ENCODE measurements at places on chromosomes 13 and 19.

DNA sequence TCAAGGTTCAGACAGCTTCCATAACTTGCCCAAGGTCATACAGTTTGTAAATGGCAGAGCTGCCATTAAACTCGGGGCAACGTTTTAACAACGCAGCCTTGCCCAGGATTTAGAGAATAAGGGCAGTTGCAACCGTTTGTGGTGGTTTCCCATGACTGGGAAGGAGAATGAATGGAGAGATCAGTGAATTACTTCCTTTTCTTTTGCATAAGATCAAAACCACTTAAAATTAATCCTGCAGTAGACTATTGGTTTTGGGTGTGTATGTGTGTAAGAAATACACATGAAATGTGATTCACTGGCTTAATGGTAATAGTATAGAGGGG lies 179.1 kb upstream of the MIR17HG start:
- DNase-seq: no peak

GRCh38 chr19:19256072-19256969 lies 16.8 kb downstream of the TM6SF2 start:
- no peak for DNase-seq

DNA sequence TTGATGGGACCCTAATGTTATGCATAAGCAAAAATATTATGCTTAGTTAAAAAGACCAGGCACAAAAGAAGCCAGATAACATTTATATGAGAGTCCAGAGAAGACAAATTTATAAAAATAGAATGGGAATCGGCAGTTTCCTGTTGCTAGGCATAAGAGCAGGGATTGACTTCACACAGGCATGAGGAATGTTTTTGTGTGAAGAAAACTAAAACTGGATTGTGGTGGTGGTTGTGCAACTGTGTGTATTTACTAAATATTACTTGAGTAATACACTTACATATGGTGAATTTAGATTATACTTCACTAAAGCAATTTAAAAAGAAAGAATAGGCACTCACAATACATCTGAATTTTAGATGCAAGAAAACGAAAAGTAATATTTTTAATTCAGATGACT lies 108.3 kb downstream of the SLITRK1 start:
- DNase-seq: no peak

DNA sequence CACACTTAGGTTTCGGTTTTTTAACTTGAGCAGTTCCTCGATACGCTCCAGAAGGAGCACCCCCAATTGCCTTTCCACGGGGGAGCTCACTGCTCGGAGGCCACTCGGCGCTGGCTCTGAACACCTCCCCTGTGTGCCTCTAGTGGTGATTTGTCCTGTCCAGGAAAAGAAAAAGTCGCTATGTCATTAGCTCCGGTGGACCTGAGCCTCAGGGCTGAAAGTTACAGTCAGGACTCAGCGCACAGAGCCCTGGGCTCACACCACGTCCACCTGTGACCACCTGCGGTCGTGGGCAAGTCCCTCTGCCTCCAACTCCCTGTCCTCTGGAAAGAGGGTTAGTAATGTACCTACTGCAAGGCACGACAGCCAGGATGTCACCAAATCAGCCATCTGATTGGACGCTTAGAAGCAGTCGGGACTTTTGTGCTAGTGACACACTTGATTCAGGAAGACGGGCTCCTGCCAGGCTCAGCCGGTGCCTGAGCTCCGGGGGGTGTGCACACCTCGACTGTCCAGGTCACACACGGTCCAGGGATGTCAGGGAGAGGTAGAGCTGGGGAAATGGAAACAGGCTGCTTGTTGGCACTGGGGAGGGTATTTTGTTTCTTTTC lies 3.9 kb upstream of the TMPRSS9 start:
- no peak for DNase-seq

- DNase-seq: no peak
Measured at GRCh38 chr19:662207-662961, 630 bp downstream of the RNF126 start.

GRCh38 chr19:18440415-18440877 lies 2.5 kb upstream of the ISYNA1 start:
- no peak for DNase-seq

DNA sequence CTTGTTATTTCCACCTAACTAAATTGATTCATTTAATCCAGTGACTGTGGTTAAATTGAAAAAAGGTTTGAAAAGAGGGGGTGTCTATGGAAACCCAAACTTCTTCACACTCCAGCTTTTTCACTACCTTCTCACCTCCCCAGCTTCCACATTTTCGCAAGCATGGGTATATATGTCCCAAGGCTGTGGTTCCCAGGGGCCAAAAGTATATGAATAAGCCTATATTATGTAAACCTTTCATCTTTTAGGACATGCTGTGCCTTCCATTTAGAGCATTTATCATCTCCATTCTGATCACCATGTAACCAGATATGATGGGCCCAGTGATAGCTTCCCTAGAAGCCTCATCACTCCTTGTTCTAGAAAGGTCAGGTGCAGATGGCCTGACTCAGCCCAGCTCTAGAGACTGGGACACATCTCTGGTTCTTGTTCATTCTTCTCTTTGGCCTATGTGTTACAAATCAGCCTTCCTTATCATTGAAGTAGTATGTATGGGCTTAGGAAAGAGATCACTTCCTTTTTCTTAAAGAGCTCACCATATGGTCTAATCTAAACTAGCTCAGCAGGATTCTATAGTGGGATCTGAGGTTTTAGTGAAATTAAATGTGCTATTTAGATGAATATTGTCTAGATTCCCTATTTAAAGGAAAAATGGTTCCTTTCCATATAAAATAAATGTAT lies 19.5 kb upstream of the ARL11 start:
- DNase-seq: no peak

DNA sequence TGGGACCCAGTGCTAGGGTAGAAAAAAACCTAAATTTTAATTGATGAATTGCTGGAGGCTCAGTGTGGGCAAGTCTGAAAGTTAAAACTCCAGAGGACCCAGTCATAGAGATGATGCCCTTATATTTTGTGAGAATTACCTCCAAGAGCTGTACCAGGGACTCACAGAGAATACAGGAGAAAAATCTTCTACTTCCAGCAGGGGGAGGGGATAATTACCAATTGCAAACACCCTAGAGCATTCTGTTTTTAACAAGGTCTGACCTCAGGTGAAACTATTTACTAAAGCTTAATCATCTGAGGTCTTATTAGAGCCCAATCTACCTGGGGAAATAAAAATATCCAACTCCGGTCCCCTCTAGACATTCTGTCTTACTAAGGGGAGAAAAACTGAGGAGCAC lies 994.7 kb upstream of the MIR17HG start:
- no peak for DNase-seq

DNA sequence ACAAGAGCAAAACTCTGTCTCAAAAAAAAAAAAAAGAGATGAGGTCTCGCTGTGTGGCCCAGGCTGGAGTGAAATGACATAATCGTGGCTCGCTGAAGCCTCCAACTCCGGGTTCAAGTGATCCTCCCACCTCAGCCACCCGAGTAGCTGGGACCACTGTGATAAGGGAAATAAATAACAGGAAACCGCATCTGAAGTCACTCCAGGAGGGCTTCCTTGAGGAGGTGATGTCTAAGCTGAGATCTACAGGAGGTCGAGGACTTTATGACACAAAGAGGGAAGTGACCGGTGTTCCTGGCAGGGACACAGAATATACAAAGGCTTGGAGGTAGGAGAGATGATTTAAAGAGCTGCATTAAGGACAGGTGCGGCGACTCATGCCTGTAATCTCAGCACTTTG lies 8.9 kb upstream of the NR2F6 start:
- no peak for DNase-seq

GRCh38 chr13:50527188-50527587 lies 316.3 kb downstream of the DLEU7 start:
- DNase-seq: no peak

- no peak for DNase-seq
Measured at GRCh38 chr19:1144741-1145140, 29.3 kb downstream of the SBNO2 start.

GRCh38 chr19:46975925-46976782 lies 43.5 kb upstream of the NPAS1 start:
- no peak for DNase-seq

DNA sequence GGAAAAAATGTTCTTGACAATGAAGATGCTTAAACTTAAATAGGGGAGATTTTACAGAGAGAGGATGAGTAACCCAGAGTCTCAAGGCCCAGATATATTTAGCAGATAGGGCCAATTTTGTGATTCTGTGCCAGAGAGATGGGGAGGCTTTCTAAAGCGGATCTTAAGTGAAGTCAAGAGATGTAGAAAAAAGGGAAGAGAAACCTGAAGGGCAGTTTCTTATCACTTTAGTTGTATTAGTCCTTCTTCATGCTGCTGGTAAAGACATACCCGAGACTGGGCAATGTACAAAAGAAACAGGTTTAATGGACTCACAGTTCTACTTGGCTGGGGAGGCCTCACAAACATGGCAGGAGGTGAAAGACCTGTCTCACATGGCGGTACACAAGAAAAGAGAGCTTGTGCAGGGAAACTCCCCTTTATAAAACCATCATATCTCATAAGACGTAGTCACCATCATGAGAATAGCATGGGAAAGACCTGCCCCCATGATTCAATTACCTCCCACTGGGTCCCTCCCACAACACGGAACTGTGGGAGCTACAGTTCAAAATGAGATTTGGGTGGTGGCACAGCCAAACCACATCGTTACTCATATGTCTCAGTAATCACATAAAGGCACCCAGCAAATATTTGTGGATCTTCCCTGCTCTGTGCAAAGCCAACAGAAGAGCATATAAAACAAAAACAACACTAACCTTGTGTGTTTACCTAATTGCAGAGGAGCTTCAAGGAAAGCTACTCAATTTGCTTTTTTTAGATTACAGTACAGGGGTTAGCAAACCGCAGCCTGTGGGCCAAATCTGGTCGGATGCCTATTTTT lies 102.6 kb upstream of the MYCBP2 start:
- DNase-seq: no peak

DNA sequence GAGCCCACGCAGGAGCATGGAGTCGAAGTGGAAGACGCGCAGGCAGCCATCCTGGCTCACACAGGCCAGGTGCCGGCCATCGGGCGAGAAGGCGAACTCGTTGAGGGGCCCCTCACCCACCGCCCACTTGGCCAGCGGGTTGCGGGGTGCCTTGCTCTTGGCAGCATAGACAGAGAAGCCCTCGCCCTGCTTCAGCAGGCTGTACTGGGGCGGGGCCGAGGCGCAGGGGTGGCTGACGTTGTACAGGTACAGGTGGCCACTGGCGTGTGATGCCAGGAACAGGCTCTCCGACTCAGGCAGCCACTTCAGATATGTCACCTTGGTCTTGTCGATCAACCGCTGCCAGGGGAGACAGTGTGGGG lies 4.2 kb upstream of the DMPK start:
- no peak for DNase-seq

- peak; percentile 37 for DNase-seq
Measured at GRCh38 chr13:49669735-49670309, 21.5 kb downstream of the EBPL start.

DNA sequence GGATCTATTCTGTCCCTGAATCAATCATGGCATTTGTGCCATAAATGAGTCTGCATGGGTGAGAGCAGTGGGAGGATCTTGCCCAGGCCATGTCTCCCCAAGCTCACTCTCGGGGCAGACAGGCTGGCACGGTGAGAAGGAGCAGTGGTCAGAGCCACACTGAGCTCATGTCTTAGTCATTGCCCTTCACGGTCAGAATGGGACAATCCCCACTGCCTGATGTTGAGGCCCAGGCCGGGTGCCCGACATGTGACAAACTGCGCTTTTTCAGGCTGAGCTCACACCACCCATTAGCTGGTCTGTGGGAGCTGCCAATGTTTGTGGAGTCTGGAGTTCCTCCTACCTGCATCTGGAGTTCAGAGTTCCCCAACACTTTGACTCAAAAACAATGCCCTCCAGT lies 481.9 kb downstream of the COG6 start:
- DNase-seq: no peak

GRCh38 chr13:24274452-24275021 lies 34.8 kb upstream of the C1QTNF9 start:
- no peak for DNase-seq

GRCh38 chr13:20495087-20496023 lies 30.3 kb downstream of the CRYL1 start:
- peak; percentile 39 for DNase-seq

DNA sequence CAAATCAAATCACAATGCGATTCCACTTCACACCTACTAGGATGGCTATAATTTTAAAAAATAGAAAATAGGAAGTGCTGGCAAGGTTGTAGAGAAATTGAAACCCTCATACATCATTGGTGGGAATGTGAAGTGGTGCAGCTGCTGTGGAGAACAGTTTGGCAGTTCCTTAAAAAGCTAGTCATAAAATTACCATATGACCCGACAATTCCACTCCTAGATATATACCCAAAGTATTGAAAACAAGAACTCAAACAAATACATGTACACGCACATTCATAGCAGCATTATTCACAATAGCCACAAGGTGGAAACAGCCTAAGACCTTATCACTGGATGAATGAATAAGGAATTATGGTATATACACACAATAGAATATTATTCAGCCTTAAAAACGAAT lies 12.0 kb downstream of the HMGB1 start:
- no peak for DNase-seq

DNA sequence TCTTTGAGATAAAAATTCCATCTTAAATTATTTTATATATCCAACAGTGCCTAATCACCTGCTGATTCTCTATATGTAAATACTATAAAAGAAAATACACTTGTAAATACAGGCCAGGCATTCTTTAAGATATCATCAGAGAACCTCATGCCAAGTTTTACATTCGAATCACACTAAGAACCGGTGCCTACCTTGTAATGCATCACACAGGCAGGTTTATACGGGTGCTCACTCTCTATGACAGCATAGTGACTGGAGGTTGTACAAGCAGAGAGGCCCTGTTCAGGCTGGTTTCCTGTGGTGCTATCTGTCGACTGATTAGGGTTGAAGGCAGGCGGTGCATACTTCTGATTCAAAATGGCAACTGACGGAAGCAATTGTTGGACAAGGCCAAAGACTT lies 141.3 kb upstream of the FBXL3 start:
- DNase-seq: no peak

- DNase-seq: no peak
Measured at GRCh38 chr13:111472083-111472482, 151.6 kb downstream of the TEX29 start.

GRCh38 chr19:46529622-46530451 lies 34.2 kb upstream of the PNMA8B start:
- DNase-seq: no peak

DNA sequence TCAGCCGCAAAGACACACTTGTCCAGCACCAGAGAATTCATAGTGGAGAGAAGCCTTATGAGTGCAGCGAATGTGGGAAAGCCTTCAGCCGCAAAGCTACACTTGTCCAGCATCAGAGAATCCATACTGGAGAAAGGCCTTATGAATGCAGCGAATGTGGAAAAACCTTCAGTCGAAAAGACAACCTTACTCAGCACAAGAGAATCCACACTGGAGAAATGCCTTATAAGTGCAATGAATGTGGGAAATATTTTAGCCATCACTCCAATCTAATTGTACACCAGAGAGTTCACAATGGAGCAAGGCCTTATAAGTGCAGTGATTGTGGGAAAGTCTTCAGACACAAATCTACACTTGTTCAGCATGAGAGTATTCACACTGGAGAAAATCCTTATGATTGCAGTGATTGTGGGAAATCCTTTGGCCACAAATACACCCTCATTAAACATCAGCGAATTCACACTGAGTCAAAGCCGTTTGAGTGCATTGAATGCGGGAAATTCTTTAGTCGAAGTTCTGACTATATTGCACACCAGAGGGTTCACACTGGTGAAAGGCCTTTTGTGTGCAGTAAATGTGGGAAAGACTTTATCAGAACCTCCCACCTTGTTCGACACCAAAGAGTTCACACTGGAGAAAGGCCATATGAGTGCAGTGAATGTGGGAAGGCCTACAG lies 6.8 kb downstream of the ZNF134 start:
- DNase-seq: no peak

GRCh38 chr13:23754997-23755396 lies 134.2 kb downstream of the MIPEP start:
- no peak for DNase-seq

GRCh38 chr13:60328073-60328472 lies 68.9 kb upstream of the TDRD3 start:
- DNase-seq: no peak
